CD4-positive, alpha-beta T cell treated with Interleukin-2 at 100 ng/mL for 4 hours (primary cell): ENCODE measurements at places on chromosomes 7 and 10.

GRCh38 chr7:111741811-111742240, 179.5 kb upstream of the IMMP2L start:
- peak; percentile 53 for DNase-seq

- no peak for DNase-seq
Measured at GRCh38 chr7:73520673-73521635, 1.1 kb downstream of the BAZ1B start.

DNA sequence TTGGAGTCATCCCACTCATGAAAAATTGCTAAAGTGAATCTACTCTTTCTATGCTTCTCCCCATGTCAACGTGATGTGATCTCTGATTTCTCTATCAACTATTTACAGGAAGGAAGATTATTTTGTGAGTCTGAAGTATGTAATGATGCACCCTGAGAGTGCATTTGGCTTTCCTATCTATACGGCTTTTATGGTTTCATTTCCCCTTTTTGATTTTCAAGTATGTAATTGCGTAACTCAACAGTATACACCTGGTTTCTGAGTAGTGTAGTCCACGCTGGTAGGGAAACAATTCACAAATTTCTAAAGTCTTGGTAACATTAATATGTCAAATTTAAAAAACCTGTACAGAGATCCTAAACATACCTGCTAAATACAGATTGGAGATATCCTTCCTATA, 194.7 kb upstream of the SEMA3A start:
- no peak for DNase-seq

DNA sequence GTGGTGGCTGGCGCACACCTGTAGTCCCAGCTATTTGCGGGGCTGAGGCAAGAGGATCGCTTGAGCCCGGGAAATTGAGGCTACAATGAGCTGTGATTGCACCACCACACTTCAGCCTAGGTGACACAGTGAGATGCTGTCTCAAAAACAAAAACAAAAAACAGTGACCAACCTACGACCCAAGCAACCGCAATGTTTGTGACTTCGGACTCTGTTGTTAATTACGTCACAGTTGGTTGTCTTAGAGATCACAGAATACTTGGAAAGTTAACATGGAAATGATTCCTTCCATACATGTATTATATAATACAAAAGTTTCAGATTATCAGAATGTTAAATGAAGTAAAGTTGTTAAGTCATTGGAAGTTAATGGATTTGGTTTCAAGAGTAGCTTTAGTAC, 106.2 kb downstream of the REEP3 start:
- no peak for DNase-seq

GRCh38 chr10:106980495-106981451, 183.7 kb downstream of the SORCS1 start:
- no peak for DNase-seq

DNA sequence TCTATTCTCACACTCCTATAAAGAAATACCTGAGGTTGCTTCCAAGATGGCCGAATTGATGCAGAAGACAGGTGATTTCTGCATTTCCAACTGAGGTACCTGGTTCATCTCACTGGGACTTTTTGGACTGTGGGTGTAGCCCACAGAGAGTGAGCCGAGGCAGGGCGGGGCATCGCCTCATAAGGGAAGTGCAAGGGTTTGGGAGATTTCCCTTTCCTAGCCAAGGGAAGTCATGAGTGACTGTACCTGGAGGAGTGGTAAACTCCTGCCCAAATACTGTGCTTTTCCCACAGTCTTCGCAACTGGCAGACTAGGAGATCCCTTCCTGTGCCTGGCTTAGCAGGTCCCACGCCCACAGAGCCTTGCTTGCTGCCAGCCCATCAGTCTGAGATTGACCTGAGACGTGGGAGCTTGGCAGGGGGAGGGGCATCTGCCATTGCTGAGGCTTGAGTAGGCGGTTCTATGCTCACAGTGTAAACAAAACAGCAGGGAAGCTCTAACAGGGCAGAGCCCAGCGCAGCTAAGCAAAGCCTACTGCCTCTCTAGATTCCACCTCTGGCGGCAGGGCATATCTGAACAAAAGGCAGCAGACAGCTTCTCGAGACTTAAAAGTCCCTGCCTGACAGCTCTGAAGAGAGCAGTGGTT, 152.2 kb downstream of the ARL4A start:
- DNase-seq: no peak

DNA sequence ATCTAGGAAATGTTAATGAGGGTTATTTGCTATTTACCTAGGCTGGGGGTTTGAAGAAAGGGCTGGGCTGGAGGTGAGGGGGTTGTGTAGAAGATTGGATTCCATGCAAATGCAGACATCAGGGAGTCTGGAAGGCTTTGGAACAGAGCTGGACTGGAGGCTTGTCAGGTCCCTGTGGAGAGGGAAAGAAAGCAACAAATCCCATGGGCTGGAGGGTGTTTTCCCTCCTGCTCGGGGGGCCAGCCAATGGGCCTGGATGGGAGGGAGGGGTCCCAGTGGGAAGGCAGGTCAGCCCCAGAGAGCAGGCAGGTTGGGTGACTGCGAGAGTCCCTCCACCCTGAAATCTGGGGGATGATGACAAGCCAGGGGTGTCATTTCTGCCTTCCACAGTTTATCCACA, 431.8 kb downstream of the RPS24 start:
- DNase-seq: no peak

DNA sequence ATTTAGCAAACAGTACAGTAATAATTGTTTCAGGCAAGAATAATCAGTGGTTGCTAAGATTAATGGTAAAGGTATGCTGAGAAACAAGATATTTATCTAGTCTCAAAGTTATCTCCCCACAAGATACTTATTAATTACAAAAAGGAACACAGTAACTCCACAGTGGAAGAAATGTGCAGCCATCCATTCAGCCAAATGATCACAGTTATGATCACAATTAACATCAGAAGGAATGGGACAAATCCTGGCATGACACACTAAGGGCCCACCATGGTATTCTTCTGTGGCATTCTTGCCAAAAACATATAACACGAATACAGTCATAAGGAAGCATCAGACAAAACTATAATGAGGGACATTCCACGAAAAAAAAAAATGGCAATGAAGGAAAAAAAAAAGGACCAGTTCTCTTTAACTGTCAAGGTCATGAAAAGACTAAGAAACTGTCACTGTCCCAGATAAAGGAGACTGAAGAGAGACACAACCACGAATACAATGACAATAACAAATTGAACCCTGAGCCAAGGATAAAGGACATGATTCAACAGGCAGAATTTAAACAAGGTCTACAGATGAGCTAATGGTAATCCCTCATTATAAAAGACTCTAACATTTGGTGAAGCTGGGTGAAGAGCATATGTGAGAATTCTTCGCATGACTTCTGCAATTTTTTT, 20.9 kb downstream of the NUDCD3 start:
- no peak for DNase-seq

DNA sequence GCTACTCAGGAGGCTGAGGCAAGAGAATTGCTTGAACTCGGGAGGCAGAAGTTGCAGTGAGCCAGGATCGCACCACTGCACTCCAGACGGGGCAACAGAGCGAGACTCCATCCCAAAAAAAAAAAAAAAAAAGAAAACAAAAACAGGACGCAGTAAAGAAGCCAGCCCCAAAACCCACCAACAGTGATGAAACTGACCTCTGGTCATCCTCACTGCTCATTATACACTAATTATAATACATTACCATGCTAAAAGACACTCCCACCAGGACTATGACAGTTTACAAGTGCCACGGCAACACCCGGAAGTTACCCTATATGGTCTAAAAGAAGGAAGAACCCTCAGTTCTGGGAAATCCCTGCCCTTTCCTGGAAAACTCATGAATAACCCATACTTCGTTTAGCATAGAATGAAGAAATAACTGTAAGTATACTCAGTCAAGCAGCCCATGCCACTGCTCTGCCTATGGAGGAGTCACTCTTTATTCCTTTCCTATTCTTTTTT, 40.0 kb upstream of the EIF4H start:
- DNase-seq: peak; percentile 27

GRCh38 chr7:50538478-50538877, 26.7 kb downstream of the DDC start:
- no peak for DNase-seq

DNA sequence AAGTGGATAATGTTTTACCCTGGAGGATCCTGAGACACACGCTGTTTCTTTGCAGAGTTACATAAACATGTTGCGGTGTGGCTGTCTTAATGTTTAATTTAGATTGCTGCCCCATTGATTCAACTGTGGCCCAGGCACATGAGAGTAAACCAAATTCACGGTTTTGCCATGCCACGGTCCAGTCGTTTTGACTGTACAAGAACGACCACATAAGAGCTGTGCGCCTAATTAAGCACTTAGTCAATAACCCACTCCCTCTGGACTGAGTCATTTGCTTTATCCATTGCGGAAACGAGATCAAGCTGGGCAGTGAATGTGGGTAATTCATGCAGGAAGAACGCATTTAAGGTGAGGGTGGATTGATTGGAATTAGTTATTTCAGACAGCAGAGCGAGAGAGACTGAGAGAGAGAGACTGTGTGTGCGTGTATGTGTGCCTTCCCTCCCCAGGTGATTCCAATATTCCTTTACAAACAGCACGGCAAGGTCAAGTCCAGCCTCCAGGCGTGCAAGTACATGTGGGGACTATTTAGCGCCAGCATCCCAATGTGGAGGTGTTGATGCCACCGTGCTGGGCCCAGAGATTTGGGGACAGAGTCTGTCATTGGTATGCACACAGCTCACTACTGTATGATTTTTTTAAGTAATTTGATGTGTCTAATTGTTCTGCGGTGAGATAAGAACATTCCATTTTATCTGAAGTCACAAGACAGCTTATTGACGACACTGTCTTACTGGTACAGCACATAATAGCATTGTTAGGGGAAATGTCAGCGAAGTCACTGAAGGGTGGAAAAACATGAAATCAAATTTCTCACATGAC, 8.4 kb upstream of the TEX36 start:
- DNase-seq: no peak

GRCh38 chr7:111094419-111094818, 3.5 kb downstream of the LRRN3 start:
- no peak for DNase-seq

- DNase-seq: no peak
Measured at GRCh38 chr7:17307969-17308648, 9.7 kb downstream of the AHR start.

- DNase-seq: no peak
Measured at GRCh38 chr10:45408421-45409319, 34.7 kb downstream of the ALOX5 start.

GRCh38 chr7:149819961-149820340, 18.2 kb upstream of the ZNF862 start:
- DNase-seq: no peak

DNA sequence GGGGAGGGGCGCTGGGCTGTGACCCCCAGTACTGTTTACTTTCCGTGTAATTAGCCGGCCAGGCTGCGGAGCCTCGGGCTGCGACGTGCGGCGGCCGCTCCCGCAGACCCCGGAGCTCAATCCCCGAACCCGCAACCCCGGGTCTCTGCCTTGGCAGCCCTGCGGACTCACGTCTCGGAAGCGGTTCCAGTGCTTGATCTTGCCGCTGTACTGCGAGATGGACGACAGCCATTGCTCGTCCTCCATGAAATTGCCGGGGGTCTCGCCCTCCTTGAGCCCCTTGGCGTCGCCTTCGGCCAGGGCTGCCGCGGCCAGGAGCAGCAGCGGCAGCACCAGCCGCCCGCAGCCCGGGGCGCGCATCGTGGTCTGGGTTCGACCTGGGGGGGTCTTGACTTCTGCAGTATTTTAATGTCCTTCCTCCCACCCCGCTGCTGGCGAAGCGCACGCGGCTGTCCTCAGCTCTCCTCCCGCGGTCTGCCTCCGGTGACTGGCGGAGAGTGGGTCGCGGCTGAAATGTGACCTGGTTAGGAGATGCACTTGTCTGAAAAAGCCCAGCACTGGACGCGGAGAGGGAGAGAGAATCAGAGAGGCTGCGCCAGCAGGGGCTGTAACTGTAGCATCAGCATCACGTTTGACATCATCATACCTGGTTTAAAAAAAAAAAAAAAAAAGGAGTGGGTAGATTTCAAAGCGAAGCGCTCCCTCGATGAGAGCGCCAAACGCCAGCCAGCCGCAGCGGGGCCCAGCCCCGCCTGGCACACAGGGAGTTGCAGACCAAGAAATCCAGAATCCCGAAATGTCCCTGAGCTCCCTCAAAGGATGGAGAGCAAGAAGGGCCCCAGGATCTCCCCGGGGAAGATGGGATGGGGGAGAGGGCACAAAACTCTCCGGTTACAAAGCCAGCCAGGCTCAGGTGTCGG, at the start of gene SPOCK2:
TSS of gene SPOCK2 (minus strand) at position 583 of the 920 bp plus-strand sequence. CDS start at position 360, 223 bp downstream.
- peak; percentile 79 for DNase-seq

DNA sequence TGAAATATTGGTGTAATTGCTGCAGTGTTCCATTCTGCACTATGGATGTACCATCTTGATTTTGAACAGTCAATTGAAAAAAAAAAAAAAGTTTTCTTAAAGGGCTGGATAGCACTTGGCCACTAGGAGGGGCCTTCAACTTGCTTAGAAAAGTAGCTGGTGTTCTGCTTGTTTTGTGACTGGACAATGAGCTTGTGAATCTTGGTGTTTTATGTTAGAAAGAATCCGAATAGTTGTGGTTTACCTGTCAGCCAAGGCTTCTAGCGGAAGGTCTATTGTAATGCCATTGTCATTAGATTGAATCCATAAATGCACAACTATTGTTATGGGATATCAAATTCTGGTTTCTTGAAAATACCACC, 77.1 kb downstream of the BMPER start:
- DNase-seq: no peak

GRCh38 chr10:71945819-71946474, 18.2 kb upstream of the CHST3 start:
- DNase-seq: no peak

GRCh38 chr7:7100432-7100849, 81.9 kb upstream of the C1GALT1 start:
- DNase-seq: no peak

GRCh38 chr10:110433740-110434139, 64.0 kb upstream of the DUSP5 start:
- DNase-seq: no peak

DNA sequence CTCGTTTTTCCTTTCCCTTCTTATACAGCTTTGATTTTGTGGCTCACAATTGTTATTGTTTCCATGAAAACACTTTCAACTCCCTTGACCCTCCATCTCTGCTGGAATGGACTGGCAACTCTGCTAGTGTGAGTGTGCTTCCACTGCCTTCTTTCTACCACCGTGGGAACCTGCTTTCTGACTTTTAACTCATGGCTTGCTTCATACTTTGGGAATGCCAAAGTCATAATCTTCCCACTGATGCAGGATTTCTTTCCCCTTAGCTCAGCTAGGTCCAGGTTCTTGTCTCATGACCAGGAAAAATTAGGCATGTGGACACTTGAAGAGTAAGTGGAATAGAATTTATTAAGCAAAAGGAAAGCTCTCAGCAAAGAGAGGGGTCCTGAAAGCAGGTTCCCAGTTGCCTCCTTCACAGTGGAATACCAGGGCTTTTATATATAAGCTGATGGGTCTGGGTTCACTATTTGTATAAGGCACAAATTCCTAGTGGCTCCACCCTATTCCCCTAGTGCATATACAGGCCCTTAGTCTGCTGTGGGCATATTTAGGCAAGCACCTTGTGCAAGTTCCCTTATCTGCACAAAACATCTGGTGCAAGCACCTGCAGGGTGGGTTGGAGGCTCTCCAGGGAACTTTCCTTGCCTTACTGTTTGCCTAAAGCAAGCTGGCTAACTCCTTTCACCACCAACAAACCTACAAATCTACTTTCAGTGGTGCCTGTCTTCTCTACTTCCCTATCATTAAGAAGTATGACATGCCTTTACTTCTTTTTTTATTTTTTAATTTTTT, 119.5 kb downstream of the CFAP58 start:
- no peak for DNase-seq

GRCh38 chr10:6465854-6466601, 114.0 kb downstream of the PRKCQ start:
- no peak for DNase-seq
